Effector CD8-positive, alpha-beta T cell (primary cell): ENCODE measurements at places on chromosomes 1 and 21.

- DNase-seq = no peak
Measured at GRCh38 chr1:198850196-198850595, 211.4 kb downstream of the PTPRC start.

GRCh38 chr1:166069390-166069789, 97.4 kb downstream of the FAM78B start:
- no peak for DNase-seq

DNA sequence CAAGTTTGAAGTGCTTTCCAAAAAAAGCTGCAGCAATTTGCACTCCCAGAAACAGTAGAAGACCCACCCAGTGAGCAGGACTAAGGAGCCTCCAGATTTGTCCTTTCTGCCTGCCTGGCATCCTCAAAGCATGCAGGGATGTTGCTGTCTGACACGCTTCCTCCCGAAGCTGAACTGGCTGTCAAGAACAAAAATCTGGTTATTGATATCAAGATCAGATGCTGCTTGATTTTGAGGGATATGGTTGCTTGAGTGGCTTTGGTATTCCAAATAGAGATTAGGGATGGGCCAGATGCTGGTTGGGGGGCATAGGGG, 143.3 kb downstream of the MRPS6 start:
- DNase-seq = no peak

GRCh38 chr1:119885903-119886783, 10.2 kb downstream of the ADAM30 start:
- DNase-seq = peak; percentile 34

DNA sequence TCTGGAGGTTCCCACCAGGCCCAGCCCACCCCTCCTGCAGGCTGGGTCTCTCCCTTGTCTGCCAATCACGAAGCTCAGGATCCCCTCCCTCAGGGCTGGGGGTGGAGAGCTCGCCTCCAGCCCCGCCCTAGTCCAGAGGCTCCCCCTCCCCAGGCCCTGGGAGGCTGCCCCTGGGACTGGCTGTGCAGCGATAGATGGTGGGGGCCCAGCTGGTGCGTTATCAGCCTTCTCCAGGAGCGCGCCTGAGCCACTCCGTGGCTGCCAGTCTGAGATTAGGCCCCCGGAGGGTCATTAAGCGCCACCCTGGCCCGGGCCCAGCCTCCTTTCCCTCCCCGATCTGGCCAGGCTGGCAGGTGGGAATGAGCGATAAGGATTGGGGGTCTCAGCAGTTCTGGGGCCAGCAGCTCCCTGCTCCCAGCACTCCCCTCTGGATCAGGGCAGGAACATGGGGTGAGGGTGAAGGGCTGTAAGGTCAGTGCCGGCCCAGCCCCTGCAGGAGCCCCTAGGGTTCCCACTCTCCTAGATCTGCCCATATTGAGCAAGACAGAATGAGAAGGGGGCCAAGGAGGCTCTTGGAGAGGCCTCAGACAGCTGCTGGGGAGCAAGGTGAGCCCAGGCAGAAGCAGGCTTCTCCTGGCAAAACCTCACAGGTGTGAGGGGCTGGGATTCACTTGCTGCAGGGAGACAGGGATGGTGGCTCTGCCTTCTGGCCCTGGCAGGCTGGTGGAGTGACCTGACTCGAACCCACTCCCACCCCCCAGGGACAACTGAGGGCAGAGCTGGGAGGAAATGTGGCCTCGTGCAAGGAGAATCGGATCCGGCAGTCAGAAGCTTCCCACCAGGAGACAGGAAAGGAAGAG, 8.5 kb downstream of the PDZK1IP1 start:
- no peak for DNase-seq

DNA sequence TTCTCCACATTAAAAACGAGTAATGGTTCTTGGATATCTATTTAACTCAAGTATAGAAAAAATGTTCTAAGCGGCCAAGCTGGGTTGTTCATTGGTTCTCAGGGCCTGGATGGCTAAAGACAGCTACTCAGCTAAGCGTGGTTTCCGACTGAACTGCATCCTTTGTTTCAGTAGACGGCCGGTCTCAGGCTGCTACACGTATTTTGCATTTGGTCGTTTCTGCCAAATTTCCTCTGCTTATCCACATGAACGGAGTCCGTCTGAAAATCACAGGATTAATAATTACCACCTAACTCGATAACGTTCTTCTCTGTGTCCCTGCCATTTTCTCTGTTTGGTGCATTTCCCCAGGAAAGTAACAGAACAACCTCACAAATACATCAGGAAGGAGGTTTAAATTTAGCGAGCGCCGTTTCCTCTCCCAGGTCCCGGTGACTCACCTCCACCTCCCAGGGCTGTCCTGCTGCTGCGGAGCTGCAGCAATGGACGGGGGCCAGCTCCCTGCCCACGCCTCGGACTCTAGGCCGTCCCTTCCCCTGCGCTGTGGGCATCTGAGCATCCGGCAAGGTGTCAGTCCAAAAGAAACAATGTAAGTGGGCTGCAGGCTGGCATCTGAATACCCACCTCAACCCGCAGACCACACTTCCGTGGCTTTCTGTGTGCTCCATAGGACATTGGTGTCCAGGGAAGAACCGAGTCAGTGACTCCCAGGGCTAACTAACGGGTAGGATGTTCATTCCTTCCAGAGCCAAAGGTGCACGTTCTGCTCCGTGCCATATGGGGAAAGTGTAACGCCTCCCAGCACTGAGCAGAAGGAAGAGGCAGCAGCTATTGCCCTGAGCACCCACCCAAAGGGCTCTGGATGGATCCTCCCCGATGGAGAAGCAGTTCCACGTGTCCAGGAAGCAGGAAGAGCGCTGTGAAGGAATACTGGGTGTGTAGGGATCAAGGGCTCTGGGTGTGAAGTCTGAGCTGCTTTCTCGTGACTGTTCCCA, 4.1 kb upstream of the GABRD start:
- no peak for DNase-seq

DNA sequence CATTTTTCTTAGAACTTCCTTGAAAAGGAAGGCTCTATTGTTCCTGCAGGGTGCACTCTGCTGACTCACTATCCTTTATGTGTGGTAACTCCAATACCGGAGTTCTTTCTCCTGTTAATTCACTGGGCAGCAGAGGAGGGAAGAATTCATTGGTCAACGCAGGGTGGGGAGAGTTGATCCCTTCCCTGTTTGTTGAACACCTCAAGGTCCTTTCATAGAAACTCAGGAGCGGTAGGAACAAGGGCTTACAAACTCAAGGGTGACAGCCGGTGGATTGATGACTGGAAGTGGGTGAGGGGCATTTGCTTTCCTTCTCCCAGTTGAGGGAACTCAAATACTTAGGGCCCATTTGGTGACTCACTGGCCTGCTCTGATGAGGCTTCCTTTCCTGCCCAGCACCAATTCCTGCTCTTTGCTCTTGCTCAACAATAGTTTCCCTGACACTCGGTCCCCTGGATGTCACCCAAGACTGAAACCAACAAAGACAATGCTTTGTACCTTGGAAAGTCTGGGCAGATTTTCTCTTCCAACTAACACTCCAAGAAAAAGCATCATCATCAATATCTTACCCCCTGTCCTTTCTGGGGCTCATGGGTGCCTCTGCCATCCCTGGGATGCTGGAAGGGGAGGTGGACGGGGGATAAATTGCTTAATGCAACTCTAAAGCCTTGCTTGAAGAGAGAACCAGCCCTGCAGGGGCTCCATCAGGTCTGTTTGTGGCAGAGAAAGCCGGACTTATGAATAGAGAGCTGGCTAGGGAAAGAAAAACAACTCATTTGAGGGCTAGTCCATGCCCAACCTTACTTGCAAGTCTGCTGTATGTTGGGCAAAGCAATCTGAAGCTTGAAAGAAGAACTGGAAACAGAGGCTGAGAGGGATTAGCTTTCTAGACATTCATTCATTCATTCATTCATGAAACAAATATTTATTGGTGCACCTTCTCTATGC, 9.3 kb downstream of the SLC26A9 start:
- no peak for DNase-seq

DNA sequence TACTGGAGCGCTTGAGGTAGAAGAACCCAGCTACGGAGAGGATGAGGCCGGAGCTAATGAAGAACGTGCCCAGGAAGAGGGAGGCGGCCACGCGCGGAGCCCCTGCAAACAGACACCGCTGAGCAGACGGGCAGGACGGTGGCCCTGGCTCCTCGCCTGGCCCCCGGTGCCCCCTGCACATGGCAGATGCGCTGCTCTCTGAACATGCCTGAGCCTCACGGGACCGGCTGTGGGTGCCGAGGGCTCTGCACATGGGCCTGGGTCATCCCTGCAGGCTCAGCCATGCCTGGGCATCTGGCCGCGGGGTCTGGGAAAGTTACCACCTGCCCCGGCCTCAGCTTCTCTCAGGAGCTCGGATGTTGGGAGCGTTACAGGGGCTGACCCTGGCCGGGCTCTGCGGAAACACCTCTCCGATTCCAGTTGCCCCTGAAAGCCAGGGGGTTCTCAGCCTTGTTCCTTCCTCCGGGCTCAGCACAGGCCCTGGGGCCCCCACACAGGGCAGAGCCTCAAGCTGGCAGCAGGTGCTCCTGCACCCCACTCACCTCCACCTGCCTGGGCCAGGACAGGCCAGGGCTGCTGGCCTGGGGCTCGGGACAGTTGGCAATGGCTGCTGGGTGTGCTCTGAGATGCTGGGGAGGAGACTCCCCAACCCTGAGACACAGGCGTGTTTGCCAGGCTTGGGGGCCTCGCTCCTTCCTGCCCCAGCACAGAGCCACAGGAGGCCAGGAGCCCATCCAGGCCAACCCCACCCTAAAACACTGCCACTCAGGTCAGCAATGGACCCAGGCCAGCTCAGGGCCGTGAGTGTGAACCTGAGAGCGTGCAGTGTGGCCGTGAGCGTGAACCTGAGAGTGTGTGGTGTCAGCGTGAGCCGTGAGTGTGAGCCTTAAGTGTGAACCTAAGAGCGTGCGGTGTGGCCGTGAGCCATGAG, 12.1 kb upstream of the RNF223 start:
- DNase-seq = no peak

DNA sequence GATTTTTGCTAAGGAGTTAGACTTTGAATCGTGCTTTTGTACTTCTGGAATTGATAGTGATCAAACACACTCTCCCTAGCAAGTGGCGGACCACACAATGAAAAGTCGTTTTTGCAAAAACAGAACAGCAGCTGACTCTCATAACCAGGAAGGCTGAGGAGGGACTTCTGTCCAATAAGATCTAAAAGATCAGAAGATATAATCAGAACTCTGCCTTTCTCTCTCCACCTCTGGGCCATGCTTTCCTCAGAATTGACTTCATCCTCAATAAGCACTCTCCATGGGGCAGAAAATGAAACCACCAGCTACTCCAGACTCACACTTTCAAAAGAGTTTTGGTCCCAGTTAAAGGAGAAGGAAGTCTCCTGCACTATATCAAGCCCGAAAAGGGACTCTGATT, 55.3 kb upstream of the SAMD13 start:
- DNase-seq = no peak

DNA sequence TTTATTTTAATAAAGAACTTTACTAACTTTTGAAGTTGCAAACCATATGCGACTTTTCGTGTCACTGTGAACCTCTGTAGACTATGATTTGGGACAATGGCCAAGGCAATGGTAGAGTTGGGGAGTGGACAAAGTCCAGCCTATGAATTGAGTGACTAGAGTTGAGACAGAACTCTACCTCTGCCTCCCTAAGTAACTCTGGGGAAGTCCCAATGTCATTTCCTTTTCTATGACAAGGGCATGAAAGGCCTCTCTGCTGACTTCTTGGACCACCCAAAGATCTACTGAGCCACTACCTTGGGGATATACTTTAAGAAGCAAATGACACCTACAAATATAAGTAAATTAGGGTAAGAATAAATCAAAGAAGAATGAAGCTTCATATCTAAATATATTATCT, 19.3 kb downstream of the BEND5 start:
- DNase-seq = no peak

GRCh38 chr1:228029281-228029680, 22.5 kb downstream of the WNT3A start:
- DNase-seq = no peak

GRCh38 chr1:12014141-12014991, 4.9 kb upstream of the MIIP start:
- DNase-seq = no peak
